Upper lobe of left lung (tissue), 6 donors: ENCODE measurements at places on chromosomes 1 and 21. TPM values are rescaled to one million over a fixed set of nuclear protein-coding genes. Genes with fewer than 3 reads are reported as not detected.

TGFBR3 gene
- 78.3 TPM for total RNA-seq

LENEP gene
- 0.57 TPM for total RNA-seq

TBX15 gene
- total RNA-seq: 0.39 TPM

ASAP3 gene
- total RNA-seq: 36.7 TPM

RAB42 gene
- total RNA-seq: 12.0 TPM

TFF1 gene
- not detected for total RNA-seq

NRIP1 gene
- total RNA-seq: 14.9 TPM

DOCK7 gene
- total RNA-seq: 30.1 TPM

IL19 gene
- not detected for total RNA-seq

DNAJC8 gene
- 71.0 TPM for total RNA-seq

CFHR5 gene
- not detected for total RNA-seq

KMO gene
- total RNA-seq: 12.9 TPM

TUT4 gene
- 31.0 TPM for total RNA-seq

FAM72C gene
- 0.26 TPM for total RNA-seq
